Right ventricle myocardium superior (tissue), 1 donor: ENCODE measurements at places on chromosomes 16 and 17. TPM values are rescaled to one million over a fixed set of nuclear protein-coding genes. Genes with fewer than 3 reads are reported as not detected.
A peak's percentile ranks its signal among the peaks of the same experiment; 100 is the strongest.

DNA sequence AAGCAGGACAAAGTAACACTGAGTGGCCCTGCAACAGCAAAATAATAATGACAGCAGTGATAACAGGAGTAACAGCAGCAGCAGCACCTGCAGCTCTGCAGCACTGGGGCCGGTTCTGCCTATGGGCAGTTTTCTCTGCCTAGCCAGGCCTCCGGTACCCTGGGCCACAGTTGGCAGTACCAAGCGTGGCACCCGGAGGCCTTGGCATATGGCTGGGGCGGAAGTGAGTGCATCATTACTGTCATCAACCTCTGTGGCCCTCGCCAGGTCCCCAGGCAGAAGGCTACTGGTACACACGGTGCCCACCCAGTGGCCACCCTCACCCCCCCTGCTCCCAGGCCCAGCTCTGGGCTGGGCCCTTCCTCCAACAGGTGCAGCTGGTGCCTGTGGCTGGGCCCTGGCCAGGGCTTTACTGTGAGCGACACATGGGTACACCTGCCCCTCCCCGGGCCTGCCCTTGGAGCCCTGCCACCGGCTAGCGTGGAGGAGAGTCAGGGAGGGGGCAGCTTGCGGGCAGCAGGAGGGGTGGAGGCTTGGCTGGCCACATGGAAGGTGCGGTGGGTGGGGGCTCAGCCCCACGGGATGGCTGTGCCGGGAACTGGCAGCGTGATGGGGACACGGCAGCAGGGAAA, 3.0 kb downstream of the KCNJ12 start:
- DNase-seq = peak; percentile 75

The TMEM114 gene
- not detected for total RNA-seq

DNA sequence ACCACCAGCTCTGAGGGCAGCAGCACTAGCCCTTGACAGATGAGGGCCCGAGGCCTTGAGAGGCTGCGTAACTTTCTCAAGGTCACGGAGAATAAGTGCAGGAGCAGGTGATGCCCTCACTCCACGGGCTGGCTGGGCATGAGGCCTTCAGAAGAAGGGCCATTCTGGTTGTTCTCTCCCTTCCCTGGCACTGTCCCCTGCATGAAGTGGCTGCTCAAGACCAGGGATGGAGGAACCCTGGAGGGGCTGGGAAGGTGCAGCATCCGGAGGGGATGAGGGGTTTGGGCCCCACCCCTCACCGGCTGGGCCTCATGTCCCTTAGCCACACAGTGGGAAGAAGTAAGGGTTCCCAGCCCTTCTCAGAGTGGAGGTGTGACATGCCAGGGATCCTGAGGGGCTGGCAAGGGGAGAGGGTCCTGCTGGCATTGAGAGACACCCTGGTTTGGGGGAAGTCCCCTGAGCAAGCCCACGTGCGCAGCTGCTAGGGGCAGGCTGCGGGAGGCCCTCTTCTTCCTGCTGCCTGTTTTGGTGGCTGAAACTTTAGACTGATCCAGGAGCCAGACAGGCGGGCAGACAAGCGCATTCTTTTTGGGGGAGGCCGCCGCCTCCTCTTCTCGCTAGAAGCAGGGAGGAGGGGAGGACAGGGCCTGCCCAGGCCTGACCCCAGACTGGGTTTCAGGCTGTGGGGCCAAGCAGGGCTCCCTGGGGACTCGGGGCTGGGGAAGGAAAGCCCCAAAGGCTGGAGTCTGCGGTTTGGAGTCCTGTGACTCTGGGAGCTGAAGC, 74.0 kb downstream of the N4BP1 start:
- DNase-seq = peak; percentile 78

The APOH gene
- 0.32 TPM for total RNA-seq

DNA sequence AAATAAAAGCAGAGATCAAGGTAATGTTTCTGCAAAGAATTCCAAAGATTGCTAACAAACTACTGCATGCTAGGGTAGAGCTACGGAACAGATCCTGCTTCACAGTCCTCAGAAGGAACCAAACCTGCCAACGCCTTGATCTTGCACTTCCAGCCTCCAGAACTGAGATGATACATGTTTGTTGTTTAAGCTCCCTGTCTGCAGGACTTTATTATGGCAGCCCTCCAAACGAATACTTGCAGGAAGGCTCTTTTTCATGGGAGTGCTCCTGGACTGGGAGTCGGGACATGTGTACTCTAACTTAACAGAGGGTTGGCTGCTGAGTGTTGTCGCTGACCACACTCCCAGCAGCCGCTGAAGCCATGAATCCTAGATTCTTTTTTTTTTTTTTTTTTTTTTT, 808.8 kb upstream of the EEF2KMT start:
- DNase-seq = no peak

- DNase-seq = no peak
Observed at GRCh38 chr17:4980644-4981216, 6.7 kb downstream of the CAMTA2 start.

DNA sequence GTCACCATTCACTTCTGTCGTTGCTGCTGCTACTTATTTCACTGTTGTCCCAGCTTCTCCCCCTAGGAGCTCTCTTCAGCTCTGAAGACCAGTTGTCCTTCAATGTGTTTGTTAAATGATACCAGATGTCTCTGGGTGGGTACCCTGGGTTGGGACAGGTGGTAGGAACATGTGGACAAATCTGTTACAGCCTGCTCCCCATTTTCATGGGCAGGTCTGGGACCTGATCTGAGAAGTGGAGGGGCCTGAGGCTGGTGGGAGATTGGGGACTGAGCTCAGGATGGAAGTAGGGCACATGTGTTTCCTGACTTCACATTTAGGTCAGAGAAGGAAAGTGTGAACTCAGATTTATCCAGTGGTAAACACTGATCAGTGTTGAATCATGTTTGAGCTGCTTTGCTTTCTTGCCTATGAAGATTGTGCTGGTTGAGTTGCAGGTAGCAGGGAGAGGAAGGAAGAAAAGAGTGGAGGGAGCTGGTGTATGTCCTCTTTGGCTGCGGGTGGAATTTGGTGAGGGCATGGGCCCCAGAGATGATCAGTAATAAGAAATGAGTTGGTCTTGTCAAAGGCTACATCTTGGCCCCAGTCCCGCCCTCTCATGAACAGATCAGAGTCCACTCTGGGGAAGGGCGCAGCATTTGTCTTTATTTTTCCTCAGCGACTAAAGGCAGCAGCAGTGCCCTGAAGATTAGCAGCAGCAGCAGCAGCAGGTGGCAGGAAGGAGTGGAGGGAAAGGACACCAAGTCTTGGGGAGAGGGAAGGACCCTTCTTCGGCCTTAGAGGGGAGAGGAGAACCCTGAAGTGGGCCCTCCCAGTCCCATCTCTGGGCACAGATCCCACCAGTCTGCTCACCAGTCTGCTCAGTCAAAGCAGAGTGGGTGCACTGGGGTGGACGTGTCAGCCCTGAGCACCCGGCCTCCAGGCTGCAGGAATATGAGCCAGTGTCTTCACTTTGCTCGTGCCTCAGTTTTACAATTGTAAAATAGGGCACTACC, 6.1 kb upstream of the EFTUD2 start:
- no peak for DNase-seq

- DNase-seq = no peak
Observed at GRCh38 chr17:30426292-30426691, 47.6 kb downstream of the CPD start.

The HOXB1 gene
- not detected for total RNA-seq

DNA sequence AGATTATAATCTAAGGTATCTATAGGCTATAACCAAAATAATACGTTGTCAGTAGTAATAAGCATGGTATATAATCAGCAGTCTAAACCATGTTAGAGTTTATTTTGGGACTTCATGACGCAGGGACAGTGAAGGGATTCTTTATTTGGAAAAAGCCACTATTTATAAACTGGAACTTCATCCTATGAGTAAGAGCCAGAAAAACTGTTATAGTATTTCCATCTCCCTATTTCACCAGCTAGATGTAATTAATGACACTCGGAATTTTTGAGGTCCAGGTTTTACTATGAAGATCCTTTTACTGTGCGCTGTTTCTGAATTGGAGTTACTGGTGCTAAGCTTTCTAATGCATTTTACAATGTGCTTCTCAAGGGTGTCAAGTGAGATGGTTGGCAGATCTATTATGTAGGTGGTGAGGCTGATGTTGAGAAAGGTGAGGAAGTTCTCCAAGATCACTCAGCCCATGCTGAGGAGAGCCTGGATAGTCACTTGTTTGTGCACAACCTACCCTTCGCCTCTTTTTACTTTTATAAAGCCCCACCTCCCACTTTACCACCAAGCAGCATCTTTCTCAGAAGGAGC, 149.3 kb downstream of the MSI2 start:
- no peak for DNase-seq

GRCh38 chr17:2070241-2071023, 15.5 kb downstream of the HIC1 start:
- DNase-seq = no peak

DNA sequence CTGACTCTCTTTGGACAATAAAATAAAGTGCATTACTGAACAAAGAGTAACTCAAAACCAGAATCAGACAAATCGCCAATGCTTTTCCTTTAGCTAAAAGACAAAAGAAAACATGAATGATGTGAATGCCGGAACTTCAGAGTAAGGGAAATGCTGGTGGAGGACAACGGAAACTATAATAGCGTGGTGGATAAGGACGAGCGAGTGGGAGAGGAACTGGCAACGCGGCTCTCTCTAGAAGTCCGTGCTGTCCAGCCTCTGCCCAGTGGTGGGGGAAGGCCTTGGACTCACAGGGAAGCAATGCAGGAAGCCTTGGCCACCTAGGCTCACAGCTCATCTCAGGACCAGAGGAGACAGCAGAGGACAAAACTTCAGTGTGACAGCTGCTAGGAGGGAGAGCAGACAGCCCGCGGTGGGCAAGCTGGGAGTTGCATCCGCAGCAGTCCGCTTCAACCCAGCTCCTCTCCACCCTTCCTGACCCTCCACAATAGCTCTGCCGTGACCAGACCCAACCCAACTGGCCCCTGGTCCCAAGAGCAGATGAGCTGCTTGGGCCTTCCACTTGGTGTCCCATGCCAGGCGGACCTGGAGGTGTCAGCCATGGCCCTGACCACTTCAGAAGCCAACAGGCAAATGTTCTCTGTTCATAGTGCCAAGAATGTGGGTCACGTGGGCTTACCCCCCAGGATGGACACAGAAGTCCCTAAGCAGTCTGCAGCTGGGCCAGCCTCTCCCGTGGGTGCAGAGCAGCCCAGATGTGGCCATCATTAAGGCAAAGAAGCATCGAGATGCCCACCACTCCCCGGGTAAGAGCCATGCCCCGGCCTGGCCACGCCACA, 5.3 kb upstream of the FAAP100 start:
- DNase-seq = no peak

- DNase-seq = no peak
Observed at GRCh38 chr16:81071805-81072204, 5.2 kb downstream of the C16orf46 start.

The ENO3 gene
- 534 TPM for total RNA-seq

DNA sequence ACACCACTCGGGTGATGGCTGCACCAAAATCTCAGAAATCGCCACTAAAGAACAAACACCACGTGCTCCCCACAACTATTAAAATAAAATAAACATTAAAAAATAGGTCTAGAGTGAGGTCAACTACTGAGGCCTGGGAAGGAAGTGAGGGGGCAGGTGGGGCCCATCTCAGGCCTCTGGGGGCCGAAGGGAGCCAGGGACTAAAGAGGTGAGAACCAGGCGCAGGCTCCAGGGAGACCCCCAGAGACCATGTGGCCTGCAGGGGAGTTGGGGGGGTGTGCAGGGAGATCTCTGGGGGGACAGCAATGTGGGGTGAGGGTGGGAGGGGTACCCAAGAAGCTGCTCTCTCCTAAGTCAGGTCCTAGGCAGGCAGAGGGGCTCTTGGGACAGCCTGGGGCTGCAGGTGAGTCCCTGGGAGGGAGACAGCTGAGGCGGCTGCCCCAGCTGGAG, 111.3 kb upstream of the SMURF2 start:
- no peak for DNase-seq

DNA sequence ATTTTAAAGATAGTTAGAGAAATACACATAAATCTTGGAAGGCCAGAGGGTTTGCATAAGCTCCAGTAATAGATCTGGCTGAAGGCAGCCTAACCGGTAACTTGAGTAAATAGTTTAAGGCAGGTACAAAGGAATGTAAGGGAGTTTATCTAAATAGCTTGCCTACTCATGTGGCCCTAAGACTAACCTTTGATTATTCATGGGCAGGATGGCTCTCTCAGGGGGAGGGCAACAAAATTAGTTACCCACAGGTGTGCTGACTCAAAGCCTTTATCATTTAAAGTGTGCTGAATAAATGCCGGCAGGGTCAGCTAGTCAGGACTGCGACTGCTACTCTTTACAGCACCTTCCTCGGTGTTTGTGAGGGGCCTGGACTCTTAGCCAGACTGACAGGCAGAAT, 761.3 kb upstream of the KIF2B start:
- DNase-seq = no peak

The PRRT2 gene
- total RNA-seq = 3.3 TPM

DNA sequence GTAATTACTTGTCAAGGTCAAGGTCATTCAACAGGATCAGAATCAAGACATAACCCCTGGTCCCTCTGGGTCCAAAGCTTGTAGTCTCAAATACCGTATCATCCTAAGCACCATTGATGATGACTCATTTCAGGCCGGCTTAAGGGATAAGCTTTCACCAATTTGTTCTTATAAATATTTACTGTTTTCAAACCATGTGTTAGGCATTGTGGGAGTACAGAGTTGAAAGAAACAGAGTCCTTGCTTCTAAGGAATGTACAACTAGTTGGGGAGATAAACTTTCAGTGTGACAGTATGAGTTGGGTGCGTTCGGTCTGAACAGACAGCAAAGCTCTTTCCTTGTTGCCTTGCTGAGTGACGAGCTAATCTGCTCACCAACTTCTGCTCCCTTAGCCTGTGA, 183.5 kb upstream of the MAF start:
- DNase-seq = no peak

DNA sequence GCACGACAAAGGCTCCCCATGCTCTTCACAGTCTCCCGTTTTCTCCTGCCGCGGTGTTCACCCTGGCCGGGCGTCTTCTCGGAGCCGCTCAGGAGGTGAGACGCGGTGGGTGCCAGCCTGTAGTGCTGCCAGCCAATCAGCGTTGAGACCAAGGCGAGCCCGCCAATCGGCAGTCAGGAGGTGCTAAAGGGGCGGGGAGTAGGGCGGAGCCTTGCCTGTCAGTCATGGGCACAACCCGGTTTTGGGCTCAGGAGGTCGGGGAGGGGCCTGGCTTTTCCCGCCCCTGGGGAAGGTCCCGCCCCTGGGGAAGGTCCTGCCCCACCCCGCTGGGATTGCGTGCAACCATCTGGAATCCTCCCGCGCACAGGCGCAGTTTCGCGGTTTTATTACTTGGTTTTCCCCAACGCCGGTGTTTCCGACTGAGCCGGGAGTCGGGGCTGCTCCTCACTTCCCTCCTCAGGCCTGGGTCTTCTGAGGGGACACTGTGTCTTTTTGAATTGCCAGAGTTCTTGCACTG, at the start of gene PRDM7:
Gene PRDM7, minus strand, starts transcription at position 92 of the 517 bp plus-strand sequence. CDS start 1,421 bp downstream, outside the sequence.
- peak; percentile 96 for DNase-seq

- DNase-seq = no peak
Observed at GRCh38 chr16:79721270-79721669, 120.7 kb upstream of the MAF start.
